CD4-positive, alpha-beta T cell (primary cell): ENCODE measurements at places on chromosomes 7 and 10.

- DNase-seq: no peak
Observed at GRCh38 chr10:124632064-124632531, 112.1 kb downstream of the FAM53B start.

DNA sequence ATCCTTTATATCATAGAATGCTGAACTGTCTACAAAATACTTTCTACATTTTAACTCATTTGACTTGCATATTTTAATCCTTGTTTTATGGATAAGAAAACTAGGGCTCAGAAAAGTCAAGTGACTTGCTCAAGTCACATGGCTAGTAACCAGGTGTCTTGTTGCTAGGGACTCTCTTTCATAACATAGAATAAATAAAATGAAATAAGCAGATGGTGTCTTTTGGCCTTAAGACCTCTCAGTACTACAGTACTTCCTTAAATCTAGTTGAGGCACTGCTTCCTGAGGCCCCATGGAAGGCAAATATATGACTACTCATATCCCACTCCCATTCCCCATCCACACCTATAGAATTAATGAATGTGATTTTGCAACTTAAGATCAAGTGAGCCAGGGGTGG lies 87.9 kb downstream of the CDK6 start:
- DNase-seq: no peak

DNA sequence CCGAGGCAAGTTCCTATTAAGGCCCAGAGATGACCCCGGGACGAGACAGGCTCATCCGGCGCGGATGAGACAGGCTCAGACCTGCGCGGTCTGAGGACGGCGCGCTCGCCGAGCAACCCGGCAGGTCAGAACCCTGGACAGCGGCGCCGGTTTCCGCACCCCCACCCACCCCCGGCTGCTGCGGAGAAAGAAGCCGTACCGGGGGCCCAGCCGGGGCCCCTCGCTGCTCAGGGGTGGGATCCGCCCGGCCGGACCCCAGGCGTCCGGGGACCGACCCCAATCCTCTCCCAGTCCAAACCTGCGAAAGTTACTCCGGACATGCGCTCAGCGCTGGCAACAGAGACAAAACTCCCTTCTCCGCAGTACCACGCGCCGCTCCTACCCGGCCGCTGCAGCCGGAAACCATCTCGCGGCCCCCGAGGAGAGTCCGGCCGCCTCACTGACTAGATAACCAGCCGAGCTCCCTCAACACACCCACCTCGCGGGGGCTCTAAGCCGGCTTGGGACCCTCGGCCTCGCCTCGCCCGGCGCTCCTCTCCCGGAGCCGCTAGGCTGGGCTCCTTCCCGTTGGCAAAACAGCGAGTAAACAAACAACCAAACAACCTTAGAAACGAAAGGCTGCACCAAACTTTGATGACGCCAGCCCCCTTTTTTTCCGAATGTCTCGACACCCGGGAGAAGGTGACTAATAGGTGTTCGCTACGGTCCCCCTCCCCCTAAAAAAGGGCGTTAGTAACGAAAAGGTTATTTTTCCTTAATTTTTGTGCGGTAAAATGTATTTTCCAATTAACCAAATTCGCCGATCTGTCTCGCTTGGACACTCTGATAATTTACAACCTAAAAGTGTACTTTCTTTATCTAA lies 2.3 kb upstream of the DRGX start:
- peak; percentile 19 for DNase-seq

GRCh38 chr7:42123716-42124115 lies 113.3 kb downstream of the GLI3 start:
- no peak for DNase-seq

DNA sequence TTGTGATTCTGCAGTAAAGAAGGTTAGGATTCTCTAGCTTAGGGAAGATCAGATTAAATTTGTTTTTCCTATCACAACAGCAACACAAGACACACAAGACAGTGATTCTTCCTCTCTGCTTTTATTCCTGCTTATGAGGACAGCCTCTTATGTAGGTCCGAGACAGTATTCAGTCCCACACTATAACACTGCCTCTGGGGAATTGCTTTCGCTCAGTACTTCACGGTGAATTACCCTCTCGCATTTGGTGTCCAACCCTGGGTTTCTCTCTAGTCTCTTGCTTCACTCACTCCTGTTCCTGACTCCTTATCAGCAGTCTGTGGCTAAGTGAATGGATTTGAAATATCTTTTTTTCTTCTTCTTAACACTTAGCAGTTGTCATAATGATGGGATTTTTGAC lies 1.7 kb downstream of the HIF1AN start:
- DNase-seq: no peak

DNA sequence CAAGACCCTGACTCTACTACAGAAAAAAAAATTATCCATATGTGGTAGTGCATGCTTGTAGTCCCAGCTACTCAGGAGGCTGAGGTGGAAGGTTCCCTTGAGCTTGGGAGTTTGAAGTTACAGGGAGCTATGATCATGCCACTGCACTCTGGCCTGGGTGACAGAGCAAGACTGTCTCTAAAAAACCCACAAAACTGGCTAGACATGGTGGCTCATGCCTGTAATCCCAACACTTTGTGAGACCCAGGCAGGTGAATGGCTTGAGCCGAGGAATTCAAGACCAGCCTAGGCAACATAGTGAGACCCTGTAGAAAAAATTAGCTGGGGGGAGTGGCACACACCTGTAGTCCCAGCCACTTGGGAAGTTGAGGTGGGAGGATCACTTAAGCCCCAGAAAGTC lies 32.9 kb upstream of the CHST3 start:
- DNase-seq: no peak

DNA sequence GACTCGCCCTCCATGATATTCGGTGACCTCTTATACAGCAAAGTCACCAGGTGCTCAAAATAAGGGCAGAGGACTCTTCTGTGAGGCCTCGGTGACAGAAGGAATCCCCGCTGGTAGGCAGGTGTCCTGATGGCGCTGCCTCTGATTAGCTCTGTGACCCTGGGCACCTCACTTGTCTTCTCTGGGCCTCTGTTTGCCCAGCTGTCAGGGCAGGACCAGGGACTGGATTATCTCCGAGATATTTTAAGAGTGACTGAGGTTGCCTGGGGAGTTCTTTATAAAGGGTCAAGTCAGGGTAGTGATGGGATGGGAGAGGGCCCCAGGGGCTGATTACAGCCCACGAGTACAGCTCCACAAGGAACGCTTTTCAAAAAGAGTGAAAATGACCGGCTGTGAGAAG lies 70.9 kb upstream of the SAMD8 start:
- DNase-seq: no peak

- no peak for DNase-seq
Observed at GRCh38 chr10:98154076-98154475, 19.6 kb downstream of the R3HCC1L start.

GRCh38 chr10:12419262-12419847 lies 70.0 kb downstream of the CAMK1D start:
- DNase-seq: peak; percentile 18

DNA sequence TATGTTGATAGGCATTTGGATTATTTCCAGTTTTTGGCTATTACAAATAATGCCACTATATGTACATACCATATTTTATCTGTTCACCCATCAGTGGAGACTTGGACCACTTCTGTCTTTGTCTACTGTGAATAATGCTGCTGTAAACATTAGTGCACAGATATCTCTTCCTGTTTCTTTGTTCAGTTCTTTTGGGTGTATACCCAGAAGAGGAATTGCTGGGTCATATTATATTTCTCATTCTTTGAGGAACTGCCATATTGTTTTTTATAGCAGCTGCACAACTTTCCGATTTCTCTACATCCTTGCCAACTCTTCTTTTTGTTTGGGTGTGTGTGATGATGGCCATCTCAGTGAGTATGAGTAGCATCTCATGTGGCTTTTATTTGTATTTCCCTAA lies 218.0 kb downstream of the LRMDA start:
- no peak for DNase-seq

- DNase-seq: no peak
Observed at GRCh38 chr10:105292236-105292635, 651.1 kb downstream of the SORCS3 start.

DNA sequence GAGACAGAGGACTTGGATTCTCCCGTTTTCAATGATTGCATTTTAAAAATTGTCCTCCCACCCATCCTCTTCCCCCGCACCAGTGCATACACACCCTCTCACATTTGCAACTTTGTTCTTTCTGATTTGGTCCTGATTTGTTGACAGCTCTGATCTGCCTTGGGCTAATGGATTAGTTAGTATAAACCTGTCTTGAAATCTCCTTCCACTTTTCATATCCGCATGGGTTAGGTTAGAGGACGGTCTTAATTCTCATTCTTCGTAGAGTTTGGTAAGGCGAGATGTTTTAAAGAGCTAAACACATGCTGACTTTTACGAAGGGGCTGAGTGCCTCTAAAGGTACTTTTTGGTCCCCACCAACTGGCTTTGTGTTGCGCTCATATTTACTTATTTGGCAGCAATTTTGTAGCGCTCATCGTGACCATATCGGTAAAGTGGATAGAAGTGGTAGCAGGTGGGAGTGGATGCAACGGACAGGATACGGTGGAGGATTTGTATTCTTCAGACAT lies 1.1 kb downstream of the AHR start:
- DNase-seq: peak; percentile 41

DNA sequence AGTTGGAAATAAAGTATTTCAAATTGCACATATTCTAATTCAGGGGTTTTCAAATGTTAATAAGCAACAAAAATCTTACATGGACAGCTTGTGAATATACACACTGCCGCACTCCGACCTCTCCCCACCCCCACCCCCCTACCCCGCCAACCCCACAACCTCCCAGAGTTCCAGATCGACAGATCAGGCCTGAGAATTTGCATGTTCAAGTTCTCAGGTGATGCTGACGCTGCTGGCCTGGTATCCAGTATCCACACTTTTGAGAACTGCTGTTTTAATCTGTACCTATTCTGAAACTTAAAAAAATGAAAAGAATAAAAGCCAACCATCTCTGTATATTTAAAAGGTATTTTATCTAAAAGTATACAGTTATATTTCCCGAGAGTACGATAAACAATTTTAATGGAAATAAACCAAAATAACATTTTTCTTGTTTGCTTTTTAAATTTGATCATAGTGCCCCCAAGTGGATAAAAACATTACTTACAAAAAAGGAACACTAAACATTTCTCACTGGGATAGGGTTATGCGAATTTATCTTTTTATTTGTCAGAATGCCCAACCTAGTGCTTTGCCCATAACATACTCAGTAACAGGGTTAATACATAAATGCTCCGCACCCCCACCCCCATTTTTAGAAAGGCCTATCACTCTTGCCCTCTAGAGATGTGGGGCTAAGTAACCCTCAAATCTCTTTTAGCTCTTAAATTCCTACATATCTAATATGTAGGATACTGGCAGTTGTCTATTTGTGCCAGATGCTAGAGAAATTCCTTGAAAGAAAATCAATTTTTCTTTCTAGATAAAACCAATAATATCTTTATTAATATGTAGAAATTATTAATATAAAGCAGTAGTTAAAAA lies 166.3 kb downstream of the RNF133 start:
- DNase-seq: no peak

GRCh38 chr10:132106431-132106830 lies 40.7 kb downstream of the JAKMIP3 start:
- DNase-seq: no peak

GRCh38 chr7:51593628-51594027 lies 277.0 kb upstream of the COBL start:
- no peak for DNase-seq

GRCh38 chr10:48946891-48947500 lies 7.4 kb upstream of the LRRC18 start:
- no peak for DNase-seq

- DNase-seq: no peak
Observed at GRCh38 chr10:50565301-50566083, 58.3 kb downstream of the SGMS1 start.

DNA sequence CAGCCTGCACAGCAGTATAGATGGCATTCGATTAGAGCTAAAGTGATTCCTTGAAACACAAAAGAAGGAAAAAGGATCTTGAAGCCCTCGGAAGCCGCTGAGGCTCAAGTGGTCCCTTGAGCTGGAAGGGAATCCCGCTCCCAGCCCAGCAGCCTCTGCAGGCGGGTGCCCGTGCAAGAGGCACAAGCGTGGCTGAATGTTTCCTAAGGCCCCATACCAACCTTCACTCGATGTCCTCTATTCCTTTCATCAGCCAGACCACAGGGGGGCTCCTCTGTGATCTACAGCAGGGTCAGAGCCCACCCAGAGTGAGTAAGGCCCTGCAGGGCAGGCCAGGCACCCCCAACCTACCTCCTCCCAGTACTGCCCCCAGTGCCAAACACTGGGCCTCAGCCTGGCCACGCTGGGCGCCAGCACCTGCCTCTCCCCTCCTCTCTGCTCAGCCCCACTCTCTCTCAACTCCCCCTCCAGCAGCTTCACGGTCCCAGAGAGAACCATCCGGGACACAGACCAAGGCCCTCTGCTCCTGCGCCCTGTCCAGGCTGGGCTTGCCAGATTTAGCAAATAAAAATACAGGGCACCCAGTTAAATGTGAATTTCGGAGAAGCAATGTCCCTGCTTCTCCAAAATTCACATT lies 30.5 kb downstream of the EBF3 start:
- no peak for DNase-seq

DNA sequence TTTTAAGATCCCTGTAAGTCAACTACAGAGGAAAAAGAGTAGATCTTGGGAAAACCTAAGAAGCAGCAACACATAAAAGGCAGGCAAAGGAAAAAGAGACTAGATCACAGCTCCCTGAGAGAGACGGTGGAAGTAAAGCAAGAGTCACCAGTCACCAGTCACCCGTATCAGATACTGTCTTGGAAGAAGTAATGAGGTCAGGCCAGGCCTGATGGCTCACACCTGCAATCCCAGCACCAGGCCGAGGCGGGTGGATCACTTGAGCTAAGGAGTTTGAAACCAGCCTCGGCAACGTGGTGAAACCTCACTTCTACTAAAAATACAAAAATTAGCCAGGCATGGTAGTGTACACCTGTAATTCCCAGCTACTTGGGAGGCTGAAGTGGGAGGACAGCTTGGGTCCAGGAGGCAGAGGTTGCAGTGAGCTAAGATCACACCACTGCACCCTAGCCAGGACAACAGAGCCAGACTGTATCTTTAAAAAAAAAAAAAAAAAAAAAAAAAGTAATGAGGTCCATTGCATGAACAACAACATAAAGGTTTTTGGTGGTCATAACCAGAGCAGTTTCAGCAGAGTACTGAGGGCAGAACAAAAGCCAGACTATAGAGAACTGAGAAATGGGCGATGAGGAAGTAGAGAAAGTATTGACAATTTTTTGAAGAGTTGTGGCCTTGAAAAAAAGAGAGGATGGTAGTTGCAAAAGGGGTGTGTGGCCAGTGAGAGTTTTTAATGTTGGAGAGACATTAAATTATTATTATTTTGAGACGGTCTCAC lies 16.9 kb downstream of the ZNF713 start:
- no peak for DNase-seq

DNA sequence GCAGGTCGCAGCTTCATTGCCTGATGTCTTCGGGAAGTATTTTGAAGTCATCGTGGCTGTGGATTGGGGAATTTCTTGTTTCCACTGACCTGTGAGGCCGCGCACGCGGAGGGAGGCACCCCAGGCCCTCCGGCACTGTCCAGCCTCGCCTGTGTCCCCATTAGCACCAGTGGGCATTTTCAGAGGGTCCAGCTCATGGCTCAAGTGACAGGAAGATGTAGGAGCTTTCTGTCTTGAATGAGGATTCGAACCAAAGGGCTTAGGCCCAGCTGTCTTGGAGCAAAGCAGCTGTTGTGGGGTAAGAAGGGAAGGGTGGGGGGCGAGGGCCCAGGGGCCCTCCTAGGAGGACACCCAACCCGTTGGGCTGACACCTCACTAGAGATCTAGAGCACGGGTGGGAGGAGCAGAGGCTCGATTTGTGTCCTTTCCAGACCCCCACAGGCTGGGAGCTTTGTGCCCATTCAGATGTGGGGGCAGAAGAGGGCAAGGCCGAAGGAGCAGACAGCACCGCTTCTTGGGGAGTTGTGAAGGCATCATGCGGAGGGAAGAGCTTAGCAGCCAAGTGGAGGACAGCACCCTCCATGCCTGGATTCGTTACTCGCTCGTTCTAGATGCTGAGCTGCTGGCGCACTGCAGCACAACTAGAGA lies 914 bp downstream of the ZNF37A start:
- no peak for DNase-seq
